Activated naive CD4-positive, alpha-beta T cell treated with anti-CD3 and anti-CD28 coated beads, Interleukin-2, amount 50 U/mL, for 72 hours (primary cell): ENCODE measurements at places on chromosomes 7 and 10.

DNA sequence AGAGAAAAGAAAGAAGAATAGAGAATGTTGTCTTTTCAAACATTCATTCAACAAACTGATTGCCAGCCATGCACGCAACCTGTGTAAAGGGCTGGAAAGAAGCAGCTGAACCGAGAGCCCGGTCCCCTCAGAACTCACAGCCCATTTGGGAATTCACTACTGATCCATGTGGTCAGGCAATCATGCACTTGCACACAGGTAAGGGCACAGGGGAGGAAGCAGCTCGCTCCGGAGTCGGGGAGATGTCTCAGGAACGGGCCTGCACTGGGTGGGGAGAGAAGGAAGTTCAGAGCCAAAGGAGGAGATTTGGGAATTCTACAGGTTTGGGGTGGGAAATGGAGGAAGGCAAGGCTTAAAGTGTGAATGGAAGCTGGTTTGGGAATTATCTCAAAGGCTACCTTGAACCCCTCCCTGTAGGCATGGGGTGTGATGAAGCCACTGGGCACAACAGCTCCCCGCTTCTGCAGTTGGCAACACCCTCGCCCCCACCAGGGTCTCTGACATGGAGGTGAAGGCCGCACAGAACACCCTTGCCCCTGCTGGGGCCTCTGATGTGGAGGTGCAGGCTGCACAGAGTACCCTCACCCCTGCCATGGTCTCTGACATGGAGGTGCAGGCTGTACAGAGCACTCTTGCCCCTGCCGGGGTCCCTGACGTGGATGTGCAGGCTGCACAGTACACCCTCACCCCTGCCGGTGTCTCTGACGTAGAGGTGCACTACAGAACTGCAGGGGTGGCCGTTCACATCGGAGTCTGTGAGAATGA, 194.4 kb upstream of the RNF32 start:
- DNase-seq = no peak

DNA sequence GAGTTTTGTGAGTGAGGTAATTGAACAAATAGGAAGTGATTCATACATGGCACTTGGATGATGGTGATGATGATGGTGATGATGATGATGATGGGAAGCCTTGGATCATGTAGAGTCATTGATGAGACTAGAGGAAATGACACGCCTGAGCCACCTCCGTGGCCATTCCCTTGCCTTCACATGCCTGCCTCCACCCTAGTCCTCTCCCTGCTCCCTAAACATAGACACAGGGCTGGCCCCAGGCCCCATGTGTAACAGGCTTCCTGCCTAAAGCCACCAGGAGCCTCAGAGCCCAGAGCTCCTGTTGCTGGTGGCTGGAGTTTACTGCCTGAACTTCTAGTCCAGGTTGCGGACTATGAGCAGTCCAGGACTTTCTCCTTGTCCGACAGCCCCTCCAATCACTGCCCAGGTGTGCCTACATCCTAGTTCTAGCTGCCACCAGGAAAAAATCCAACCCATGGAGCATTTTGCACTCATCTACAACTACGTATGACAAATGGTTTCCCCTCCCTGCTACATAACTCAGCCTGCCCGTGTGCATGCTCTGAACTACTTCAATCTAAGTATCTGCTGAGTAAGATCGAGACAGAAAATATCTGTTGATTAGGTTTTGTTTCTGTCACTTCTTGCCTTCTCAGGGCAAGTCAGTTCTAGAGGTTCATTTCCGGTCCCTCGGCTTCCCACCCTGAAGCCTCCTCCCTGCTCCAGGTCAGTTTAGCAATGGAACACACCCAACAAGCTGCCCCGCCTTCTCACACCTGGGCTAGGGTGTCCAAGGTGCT, 35.5 kb upstream of the KDM7A start:
- no peak for DNase-seq

DNA sequence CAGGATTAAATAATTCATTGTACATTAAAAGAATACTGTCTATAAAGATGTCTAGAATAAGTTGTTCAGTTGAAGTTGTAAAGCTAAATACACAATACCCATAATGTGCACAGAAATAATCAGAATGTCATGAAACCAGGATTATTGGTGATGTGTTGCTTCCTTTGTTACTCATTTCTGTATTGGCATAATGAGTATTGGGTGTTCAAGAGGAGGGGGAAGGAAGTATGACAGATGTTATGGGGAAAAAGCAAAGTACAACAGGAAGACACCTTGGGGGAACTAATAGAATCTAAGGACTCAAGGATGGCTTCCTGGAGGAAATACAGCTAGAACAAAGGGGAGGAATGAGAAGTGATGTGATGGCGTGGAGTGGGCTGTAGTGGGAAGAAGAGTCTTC, 15.0 kb downstream of the ANKRD1 start:
- DNase-seq = no peak

GRCh38 chr10:69732147-69732825, 69.4 kb upstream of the COL13A1 start:
- DNase-seq = no peak

GRCh38 chr10:124243702-124244121, 150.3 kb upstream of the CHST15 start:
- no peak for DNase-seq

DNA sequence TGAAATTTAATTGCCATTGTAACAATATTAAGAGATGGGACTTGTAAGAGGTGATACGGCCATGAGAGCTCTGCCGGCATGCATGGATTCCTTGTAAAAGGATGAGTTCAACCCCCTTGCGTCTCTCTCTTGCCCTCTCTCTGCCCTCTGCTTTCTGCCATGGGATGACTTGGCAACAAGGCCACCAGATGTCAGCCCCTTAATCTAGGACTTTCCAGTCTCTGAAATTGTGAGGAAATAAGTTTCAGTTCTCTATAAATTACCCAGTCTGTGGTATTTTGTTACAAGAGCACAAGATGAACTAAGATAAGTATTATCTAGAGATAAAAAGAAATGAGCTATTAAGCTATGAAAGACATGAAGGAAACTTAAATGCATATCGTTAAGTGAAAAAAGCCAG, 145.7 kb upstream of the AHR start:
- DNase-seq = no peak

- DNase-seq = no peak
These were observed 160.8 kb downstream of the TFEC start for GRCh38 chr7:115869801-115870200.

DNA sequence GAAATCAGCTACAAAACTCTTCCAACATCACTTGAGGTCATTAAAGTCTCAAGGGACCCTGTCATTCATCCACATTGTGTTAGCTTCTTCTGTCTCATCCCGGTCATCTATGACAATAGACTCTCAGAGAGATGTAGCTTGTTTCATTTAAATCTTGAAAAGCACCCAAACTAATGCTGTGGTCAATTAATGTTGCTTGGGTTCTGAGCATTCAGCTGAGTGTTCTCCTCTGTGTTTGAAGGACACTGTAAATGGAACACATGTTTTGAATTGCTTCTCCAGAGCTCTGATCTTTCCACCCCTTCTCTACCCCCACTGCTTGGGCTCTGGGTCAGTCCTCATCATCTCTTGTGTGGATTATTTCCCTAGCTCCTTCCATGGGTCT, 19.6 kb upstream of the ADD3 start:
- no peak for DNase-seq
